Left ventricle myocardium inferior (tissue), 1 donor: ENCODE measurements at places on chromosomes 13 and 19. TPM values are rescaled to one million over a fixed set of nuclear protein-coding genes. Genes with fewer than 3 reads are reported as not detected.

DNA sequence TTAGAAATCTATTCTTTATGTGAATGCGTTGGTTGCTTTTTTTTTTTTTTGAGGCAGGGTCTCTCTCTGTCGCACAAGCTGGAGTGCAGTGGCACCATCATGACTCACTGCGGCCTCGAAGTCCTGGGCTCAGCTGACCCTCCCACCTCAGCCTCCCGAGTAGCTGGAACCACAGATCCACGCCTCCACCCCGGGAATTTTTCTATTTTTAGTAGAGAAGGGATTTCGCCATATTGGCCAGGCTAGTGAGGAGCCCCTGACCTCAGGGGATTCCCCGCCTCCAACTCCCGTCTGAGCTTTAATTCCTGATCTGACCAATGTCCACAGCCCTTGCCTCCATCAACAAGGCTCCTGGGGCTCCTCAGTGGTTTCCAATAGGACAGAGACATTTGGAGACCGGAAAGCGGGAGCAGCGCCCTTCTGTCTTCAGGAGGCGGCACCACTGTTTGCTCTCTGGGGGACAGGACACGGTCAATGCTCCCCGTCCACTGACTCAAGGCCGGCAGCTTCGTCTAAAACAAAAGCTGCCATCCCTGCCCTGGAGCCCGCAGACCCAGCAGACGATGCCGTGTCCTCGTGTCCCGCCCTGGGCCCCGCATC, 503 bp downstream of the TUBA3C start:
- no peaks in the 10 kb centered on the region for H3K36me3 ChIP-seq
- DNase-seq: no peak
- no peaks in the 10 kb centered on the region for H3K4me1 ChIP-seq

- H3K27me3 ChIP-seq: no peaks in the 10 kb centered on the region
- DNase-seq: no peak
- H3K4me3 ChIP-seq: no peak overlapping the region
- H3K36me3 ChIP-seq: peaks cover 3% of the 10 kb centered on the region
These were observed 6.2 kb downstream of the ZNF709 start for GRCh38 chr19:12478234-12478941.

- DNase-seq: no peak
- H3K27me3 ChIP-seq: no peaks in the 10 kb centered on the region
- no peak overlapping the region for H3K4me3 ChIP-seq
- H3K36me3 ChIP-seq: no peaks in the 10 kb centered on the region
These were observed 349.0 kb downstream of the LMO7 start for GRCh38 chr13:75985132-75985531.

- no peak overlapping the region for H3K27ac ChIP-seq
- H3K4me1 ChIP-seq: peaks cover 4% of the 10 kb centered on the region
- H3K36me3 ChIP-seq: no peaks in the 10 kb centered on the region
- H3K4me3 ChIP-seq: no peak overlapping the region
- no peak for DNase-seq
- H3K27me3 ChIP-seq: no peaks in the 10 kb centered on the region
These were observed 142.3 kb upstream of the SOX21 start for GRCh38 chr13:94854688-94855087.

DNA sequence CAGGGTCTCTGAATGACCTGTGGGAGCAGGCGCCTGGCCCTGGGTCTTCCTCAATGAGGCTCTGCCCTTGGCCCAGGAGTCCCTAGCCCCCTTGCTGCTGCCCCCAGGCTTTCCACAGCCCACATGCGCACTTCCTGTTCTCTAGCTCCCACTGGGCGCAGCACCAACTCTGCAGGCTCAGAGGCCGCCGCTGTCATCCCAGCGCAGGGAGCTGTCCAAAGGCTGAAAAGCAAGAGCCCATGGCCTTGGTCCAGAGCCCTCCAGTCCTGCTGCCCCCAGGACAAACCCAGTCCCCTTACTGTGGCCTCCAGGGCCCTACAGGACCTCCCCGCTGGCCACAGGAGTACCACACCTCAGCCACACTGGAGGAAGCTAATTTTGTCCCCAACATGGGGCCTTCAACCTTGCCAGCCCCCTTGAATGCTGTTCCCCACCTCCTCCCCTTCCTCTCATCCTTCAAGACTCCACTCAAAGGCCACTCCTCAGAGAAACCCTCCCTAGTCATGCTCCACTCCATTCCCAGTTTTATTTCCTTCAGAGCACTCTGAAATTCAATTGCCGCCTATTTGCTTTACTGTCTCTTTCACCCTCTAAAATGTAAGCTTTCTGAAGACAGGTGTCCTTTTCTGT, 8.0 kb upstream of the POU2F2 start:
- DNase-seq: peak; percentile 61
- H3K4me1 ChIP-seq: no peaks in the 10 kb centered on the region
- H3K4me3 ChIP-seq: no peak overlapping the region
- H3K36me3 ChIP-seq: no peaks in the 10 kb centered on the region

DNA sequence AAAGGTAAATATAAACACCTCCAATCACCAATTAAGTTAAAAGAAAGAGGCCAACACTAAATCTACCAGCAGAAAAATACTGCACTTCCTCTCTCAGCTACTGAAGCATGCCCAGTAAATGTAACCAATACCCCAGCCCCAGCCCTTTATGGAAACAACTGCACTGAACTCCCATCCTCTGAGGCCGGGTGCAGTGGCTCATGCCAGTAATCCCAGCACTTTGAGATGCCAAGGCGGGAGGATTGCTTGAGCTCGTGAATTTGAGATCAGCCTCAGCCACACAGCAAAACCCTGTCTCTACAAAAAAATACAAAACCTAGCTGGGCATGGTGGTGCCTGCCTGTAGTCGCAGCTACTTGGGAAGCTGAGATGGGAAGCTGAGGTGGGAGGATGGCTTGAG, 221.6 kb upstream of the SOX21 start:
- DNase-seq: no peak
- peaks cover 4% of the 10 kb centered on the region for H3K27me3 ChIP-seq
- H3K27ac ChIP-seq: no peak overlapping the region
- H3K36me3 ChIP-seq: no peaks in the 10 kb centered on the region
- H3K4me1 ChIP-seq: no peaks in the 10 kb centered on the region

GRCh38 chr13:109747524-109747923, 38.9 kb downstream of the IRS2 start:
- peaks cover 16% of the 10 kb centered on the region for H3K4me1 ChIP-seq
- no peak overlapping the region for H3K4me3 ChIP-seq
- H3K27me3 ChIP-seq: peaks cover 29% of the 10 kb centered on the region
- no peak overlapping the region for H3K27ac ChIP-seq
- H3K36me3 ChIP-seq: no peaks in the 10 kb centered on the region

DNA sequence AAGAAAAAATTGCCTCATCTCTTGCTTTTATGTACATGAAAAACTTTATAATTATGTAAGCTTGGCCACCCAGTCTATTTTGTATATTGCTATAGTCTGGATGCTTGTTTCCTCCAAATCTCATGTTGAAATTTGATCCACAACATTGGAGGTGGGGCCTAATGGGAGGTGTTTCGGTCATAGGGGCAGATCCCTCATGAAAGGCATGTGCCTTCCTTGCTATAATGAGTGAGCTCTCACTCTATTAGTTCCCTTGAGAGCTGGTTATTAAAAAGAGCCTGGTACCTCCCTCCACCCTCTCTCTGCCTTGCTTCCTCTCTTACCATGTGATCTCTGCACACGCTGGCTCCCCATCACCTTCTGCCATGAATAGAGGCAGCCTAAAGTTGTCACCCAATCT, 1005.1 kb downstream of the PCDH9 start:
- no peaks in the 10 kb centered on the region for H3K4me1 ChIP-seq
- H3K4me3 ChIP-seq: no peak overlapping the region
- DNase-seq: no peak
- no peaks in the 10 kb centered on the region for H3K36me3 ChIP-seq

- peak; percentile 87 for DNase-seq
- H3K4me3 ChIP-seq: peak overlapping the region; percentile 79
- peaks cover 43% of the 10 kb centered on the region for H3K36me3 ChIP-seq
- peaks cover 61% of the 10 kb centered on the region for H3K4me1 ChIP-seq
- no peaks in the 10 kb centered on the region for H3K27me3 ChIP-seq
- H3K27ac ChIP-seq: peak overlapping the region; percentile 93
These were observed 2.9 kb downstream of the NUMBL start for GRCh38 chr19:40687525-40688016.

DNA sequence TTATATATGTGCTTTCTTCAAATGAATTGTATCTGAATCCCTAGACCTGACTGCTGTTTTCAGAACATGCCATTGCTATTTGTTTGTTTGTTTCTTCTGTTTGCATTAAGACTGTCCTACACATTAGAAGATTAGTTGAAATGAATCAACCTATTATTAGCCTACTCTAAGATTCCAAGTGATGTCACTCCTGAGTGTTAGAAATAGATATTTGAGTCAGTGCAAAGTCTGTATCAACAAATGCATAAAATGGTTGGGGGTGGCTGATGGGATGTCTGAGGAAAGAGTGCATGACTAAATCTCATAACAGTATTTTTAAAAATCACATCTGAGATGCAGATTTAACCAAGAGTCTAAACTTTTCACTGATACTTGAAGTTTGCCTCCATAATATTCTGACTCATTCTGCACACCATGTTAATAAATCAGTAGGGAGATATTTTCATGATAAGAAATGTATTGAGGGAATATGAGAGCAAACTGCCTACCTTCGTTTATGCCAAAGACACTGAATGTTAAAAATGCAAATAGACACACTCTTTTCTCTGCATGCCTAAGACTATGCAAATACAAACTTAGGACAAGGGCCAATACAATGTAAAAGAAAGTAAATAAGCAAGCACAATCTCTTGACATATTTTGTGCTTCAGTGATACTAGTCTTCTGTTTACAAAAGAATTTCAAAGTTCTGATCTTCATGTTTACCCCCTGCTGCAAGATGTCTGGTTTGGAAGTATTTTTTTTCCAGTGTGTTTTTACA, 253.3 kb downstream of the LIG4 start:
- no peak overlapping the region for H3K4me3 ChIP-seq
- no peaks in the 10 kb centered on the region for H3K4me1 ChIP-seq
- H3K27ac ChIP-seq: no peak overlapping the region

DNA sequence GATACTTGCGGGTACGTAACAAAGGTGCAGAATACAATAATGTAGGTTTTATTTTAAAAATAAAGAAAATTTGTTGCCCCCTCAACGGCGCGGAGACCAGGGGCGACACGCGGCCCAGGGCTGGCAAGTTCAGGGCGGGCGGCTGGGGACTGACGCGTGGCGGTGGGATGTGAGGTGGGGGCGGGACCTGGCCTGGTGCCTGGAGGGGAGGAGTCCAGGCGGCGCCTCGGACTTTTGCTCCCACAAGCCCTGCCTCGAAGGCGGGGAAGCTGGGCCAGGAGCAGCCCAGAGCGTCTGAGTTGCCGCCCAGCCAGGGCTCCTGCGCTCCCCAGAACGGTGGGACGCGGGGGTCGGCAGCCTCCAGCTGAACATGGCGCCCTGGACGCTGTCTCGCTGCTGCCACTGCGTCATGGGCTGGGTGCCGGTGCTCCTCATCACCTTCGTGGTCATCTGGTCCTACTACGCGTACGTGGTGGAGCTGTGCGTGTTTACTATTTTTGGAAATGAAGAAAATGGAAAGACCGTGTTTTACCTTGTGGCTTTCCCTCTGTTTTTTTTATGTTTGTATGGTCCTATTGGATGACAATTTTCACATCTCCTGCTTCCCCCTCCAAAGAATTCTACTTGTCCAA, 1122.8 kb upstream of the ATXN8OS start:
- DNase-seq: no peak
- H3K27me3 ChIP-seq: no peaks in the 10 kb centered on the region
- H3K27ac ChIP-seq: no peak overlapping the region

GRCh38 chr13:47117268-47117667, 220.4 kb upstream of the HTR2A start:
- no peak overlapping the region for H3K27ac ChIP-seq
- DNase-seq: no peak
- H3K27me3 ChIP-seq: no peaks in the 10 kb centered on the region
- H3K36me3 ChIP-seq: no peaks in the 10 kb centered on the region
- H3K4me3 ChIP-seq: no peak overlapping the region
- no peaks in the 10 kb centered on the region for H3K4me1 ChIP-seq

GRCh38 chr13:39509616-39510315, 93.2 kb downstream of the LHFPL6 start:
- peak overlapping the region; percentile 25 for H3K27ac ChIP-seq
- DNase-seq: no peak
- no peak overlapping the region for H3K4me3 ChIP-seq
- H3K27me3 ChIP-seq: no peaks in the 10 kb centered on the region
- H3K36me3 ChIP-seq: no peaks in the 10 kb centered on the region
- peaks cover 74% of the 10 kb centered on the region for H3K4me1 ChIP-seq

DNA sequence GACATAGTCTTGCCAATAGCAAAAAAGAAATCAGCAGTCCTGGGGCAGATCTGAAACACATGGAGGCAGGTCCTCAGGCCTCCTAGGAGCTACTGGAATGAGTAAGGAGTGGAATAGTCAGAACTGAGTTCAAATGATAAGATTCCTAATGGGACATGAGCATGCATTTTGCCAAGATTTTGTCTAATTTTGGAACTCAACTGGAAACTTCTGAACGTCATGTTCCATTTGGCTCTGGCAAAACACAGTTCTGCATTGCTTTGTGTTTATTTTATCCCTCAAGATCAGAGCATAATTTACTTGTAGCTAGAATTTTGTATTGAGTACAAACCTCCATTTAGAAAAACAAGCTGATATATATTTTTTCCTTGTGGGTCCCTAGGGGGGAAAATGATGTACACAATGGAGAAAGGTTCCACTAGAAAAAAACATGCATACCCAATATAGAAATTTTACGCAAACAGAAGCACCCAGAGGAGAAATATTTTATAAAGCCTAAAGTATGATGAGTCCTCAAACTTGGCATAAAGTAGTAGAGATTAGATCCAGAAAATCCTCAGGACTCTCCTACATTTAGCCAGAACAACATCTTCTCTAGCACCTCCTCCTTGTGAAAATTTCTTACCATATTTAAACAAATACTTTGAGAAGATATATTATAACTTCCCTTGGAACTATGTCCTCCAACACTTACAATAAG, 149.0 kb upstream of the SERP2 start:
- peak overlapping the region; percentile 82 for H3K27ac ChIP-seq
- no peaks in the 10 kb centered on the region for H3K27me3 ChIP-seq
- no peak overlapping the region for H3K4me3 ChIP-seq
- peaks cover 25% of the 10 kb centered on the region for H3K4me1 ChIP-seq

- peak overlapping the region; percentile 100 for H3K27ac ChIP-seq
- no peak for DNase-seq
- H3K36me3 ChIP-seq: no peaks in the 10 kb centered on the region
- no peaks in the 10 kb centered on the region for H3K27me3 ChIP-seq
- peaks cover 82% of the 10 kb centered on the region for H3K4me1 ChIP-seq
These were observed 1.0 kb downstream of the PRKACA start for GRCh38 chr19:14116525-14116917.

DNA sequence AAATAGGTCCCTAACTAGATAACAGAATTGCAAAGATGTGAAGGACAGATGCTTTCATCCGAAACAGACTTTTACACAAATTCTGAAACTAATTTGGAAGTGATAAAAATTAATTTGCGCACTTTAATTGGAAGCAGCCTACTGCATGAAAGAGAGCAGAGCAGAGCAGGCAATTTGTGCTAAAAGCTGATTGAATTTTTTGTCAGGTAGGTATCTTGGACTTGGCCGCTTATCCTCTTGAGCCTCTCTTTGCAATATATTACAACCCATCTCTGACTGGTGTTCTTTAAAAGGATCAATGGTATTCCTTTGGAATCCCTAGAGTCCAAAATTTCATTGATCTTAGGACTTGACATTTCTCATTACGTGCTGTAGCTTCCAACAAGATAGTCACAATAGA, 183.3 kb upstream of the MAB21L1 start:
- H3K4me1 ChIP-seq: peaks cover 3% of the 10 kb centered on the region
- H3K4me3 ChIP-seq: no peak overlapping the region

- no peak for DNase-seq
- no peak overlapping the region for H3K4me3 ChIP-seq
- H3K36me3 ChIP-seq: no peaks in the 10 kb centered on the region
- no peak overlapping the region for H3K27ac ChIP-seq
- H3K27me3 ChIP-seq: peaks cover 3% of the 10 kb centered on the region
These were observed 108.6 kb downstream of the AKAP11 start for GRCh38 chr13:42380420-42381164.

DMWD gene
- 69.2 TPM for total RNA-seq

GPI gene
- total RNA-seq: 473 TPM

TINCR gene
- not detected for total RNA-seq

GRIK5 gene
- 2.1 TPM for total RNA-seq

BEST2 gene
- not detected for total RNA-seq

CGB3 gene
- not detected for total RNA-seq
